Dermis microvascular lymphatic vessel endothelial cell (primary cell): ENCODE measurements at places on chromosomes 12 and 14. TPM values are rescaled to one million over a fixed set of nuclear protein-coding genes. Genes with fewer than 3 reads are reported as not detected.

Gene CLSTN3
- total RNA-seq, result 15.0 and 29.0 TPM in 2 replicates

Gene ZBTB1
- 33.4 and 40.8 TPM in 2 replicates for total RNA-seq

Gene KLRF2
- total RNA-seq, result not detected in 2 replicates

Gene RPS6KL1
- total RNA-seq, result 5.6 and 6.6 TPM in 2 replicates

Gene KRT82
- total RNA-seq, result not detected in 2 replicates

Gene NFE2
- total RNA-seq, result not detected in 2 replicates

Gene RHEBL1
- total RNA-seq, result 1.9 and 2.2 TPM in 2 replicates

Gene GUCY2C
- not detected in 2 replicates for total RNA-seq

Gene JDP2
- 3.1 and 8.5 TPM in 2 replicates for total RNA-seq

Gene SLC39A2
- not detected in 2 replicates for total RNA-seq

Gene CCDC197
- total RNA-seq, result not detected in 2 replicates

Gene SAMD4A
- 20.8 and 32.2 TPM in 2 replicates for total RNA-seq

Gene STAT6
- total RNA-seq, result 8.5 and 11.0 TPM in 2 replicates

Gene MYF6
- not detected in 2 replicates for total RNA-seq

Gene ABCB9
- 4.5 and 5.2 TPM in 2 replicates for total RNA-seq

Gene OR4E2
- not detected in 2 replicates for total RNA-seq

Gene TSPAN19
- 0.13 TPM in 2 replicates for total RNA-seq

Gene SVOP
- not detected in 2 replicates for total RNA-seq

Gene SALL2
- total RNA-seq, result 0.13 and 0.89 TPM in 2 replicates

Gene LIN7A
- 0.13 TPM in 2 replicates for total RNA-seq

Gene POTEM
- not detected in 2 replicates for total RNA-seq

Gene STX2
- total RNA-seq, result 20.9 and 22.9 TPM in 2 replicates

Gene ALDH1L2
- total RNA-seq, result 0.13 TPM in 2 replicates

Gene CSRNP2
- 11.3 and 19.3 TPM in 2 replicates for total RNA-seq

Gene ACRBP
- 0.39 and 0.51 TPM in 2 replicates for total RNA-seq

Gene NRXN3
- total RNA-seq, result under 0.01 TPM in 2 replicates

Gene COX8C
- not detected in 2 replicates for total RNA-seq

Gene MIP
- total RNA-seq, result 0.26 and 0.51 TPM in 2 replicates

Gene FOXJ2
- total RNA-seq, result 2.8 and 4.4 TPM in 2 replicates

Gene FITM1
- 0.39 and 0.63 TPM in 2 replicates for total RNA-seq

Gene POLR3B
- 5.9 and 6.4 TPM in 2 replicates for total RNA-seq

Gene KCNA5
- not detected in 2 replicates for total RNA-seq

Gene PRB2
- not detected in 2 replicates for total RNA-seq

Gene SERPINA4
- total RNA-seq, result not detected in 2 replicates

Gene GRIP1
- under 0.01 and 0.13 TPM in 2 replicates for total RNA-seq

Gene ZNF84
- 14.4 and 23.0 TPM in 2 replicates for total RNA-seq

Gene TXNDC16
- 2.8 and 3.4 TPM in 2 replicates for total RNA-seq

Gene ACSM4
- not detected in 2 replicates for total RNA-seq

Gene TEAD4
- 20.8 and 21.9 TPM in 2 replicates for total RNA-seq

Gene NAV3
- total RNA-seq, result 2.3 and 10.8 TPM in 2 replicates

Gene GALNT9
- under 0.01 TPM in 1 of 2 replicates, not detected in the other for total RNA-seq

Gene CBX5
- 30.9 and 31.9 TPM in 2 replicates for total RNA-seq

Gene NANOG
- total RNA-seq, result not detected in 2 replicates

Gene KRT4
- not detected in 2 replicates for total RNA-seq

Gene ANKRD33
- total RNA-seq, result 0.13 and 0.26 TPM in 2 replicates

Gene MANSC1
- total RNA-seq, result 5.5 and 9.1 TPM in 2 replicates

Gene LMNTD1
- under 0.01 and 0.13 TPM in 2 replicates for total RNA-seq

Gene PCED1B
- under 0.01 and 0.25 TPM in 2 replicates for total RNA-seq

Gene COX6A1
- total RNA-seq, result 417 and 434 TPM in 2 replicates

Gene KRT2
- total RNA-seq, result not detected in 2 replicates

Gene DPPA3
- total RNA-seq, result not detected in 2 replicates

Gene RPL10L
- not detected in 2 replicates for total RNA-seq

Gene PARP2
- total RNA-seq, result 5.3 and 6.3 TPM in 2 replicates

Gene TMTC1
- total RNA-seq, result 0.77 and 6.3 TPM in 2 replicates

Gene PIK3C2G
- total RNA-seq, result 0.51 and 1.6 TPM in 2 replicates

Gene GNB3
- total RNA-seq, result 0.13 and 0.25 TPM in 2 replicates
